ENCODE measurements at places on chromosomes 5 and 9.
A peak's percentile ranks its signal among the peaks of the same experiment; 100 is the strongest.

DNA sequence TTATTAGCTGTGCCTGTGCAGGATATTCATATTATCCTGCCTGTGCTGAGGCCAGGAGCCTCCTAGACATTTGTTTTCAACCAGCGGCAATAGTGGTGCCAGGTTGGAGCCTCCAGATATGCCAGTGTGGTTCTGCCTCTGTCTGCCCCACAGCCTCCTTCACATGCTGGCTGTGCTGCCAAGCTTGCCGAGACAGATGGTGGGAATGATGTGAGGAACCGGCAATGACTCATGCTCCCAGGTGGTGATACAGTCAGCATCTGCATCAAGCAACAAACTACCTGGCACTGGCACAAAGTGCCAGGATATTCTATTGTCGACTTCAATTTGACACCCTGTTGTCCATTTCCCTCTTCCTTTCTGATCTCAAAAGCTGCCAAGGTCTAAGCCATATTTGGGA lies 285.7 kb downstream of the CHSY3 start:
- no peak for DNase-seq

DNA sequence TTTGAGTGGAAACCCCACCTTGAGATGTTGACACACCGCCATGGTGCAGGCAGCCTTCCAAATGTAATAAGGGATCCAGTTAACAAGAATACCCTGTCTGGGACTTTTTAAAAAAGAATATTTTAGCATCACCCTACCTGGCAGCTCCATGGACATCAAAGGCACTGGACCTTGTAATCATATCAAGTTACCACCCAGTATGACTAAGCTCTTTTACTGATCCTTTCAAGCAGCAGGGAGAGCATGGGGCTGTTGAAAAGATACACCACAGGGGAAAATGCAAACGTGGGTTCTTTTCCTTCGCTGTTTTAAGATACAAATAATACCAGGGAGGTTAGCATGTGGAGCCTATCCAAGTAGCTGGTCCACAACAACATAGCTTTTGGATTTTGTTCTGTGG lies 211.2 kb downstream of the SAXO1 start:
- no peak for DNase-seq

DNA sequence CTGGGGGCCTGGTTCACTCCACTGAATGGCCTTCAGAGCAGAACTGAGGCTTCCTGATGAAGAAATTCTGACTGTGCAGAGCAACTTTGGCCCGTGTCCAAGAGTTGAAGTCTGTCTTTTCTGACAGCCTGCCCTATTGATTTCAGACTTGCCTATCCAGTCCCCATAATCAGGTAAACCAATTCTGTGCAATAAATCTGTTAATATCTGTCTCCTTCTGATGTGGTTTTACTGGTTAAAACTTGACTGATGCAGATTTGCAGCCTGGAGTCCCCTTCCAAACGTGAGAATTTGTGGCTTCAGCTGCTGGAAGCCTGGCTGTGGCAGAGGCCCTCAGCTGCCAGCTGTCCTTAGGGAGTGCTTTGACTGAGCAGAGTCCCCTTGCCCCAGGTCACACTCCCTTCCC lies 283.9 kb upstream of the ANKRD55 start:
- no peak for DNase-seq

DNA sequence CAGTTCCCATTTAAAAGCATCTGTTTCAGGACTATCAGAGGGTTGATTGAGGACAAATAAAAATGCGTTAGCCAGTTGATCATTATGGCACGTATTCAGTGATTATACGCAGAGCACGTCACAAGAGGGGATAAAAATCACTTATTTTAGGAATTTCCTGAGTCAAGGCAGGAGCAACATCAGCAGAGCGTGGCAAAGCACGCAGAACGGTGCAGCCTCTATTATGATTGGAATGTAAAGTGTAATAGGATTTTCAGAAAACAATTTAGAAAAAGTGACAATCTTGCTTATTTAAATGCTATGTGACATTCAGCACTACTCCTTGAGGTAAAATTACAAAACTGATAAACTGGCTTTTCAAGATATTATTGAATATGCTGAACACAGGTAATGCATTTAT lies 413.6 kb upstream of the DAP start:
- no peak for DNase-seq

DNA sequence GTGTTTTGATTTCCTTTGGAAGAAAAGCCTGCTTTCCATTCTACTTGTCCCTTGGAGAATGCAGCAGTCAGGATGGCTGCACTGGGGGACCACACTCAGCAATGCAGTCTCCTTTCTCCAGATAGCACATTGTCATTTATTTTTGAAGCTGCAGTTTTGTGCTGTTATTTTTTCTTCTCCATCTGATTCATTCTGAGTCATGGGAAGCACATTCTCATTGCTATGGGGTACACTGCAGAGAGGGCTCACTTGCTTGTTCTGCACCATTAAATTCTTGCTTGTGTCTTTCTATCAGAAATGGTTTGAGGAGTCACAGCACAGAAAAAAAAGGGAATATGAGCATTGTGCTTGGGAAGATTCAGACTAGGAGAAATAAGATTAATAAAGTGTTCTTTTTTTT lies 39.7 kb upstream of the POC5 start:
- DNase-seq, result no peak

DNA sequence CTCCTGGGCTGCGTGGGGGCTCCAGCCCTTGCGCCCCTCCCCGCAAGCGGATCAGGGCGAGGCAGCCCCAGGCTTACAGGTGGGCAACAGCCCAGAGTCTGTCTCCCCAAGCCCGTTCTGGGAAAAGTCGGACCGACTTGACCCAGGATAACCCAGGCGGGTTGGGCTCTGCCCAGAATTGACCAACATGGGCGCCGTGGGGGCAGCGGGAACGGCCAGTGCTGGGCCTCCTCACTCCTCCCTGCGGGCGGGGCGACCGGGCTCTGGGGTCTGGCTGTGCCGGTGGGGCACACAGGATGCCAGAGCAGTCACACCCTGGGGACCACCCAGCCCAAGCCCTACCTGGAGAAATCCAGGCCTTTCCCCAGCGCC lies 15.3 kb upstream of the SYNPO start:
- peak; percentile 56 for DNase-seq

DNA sequence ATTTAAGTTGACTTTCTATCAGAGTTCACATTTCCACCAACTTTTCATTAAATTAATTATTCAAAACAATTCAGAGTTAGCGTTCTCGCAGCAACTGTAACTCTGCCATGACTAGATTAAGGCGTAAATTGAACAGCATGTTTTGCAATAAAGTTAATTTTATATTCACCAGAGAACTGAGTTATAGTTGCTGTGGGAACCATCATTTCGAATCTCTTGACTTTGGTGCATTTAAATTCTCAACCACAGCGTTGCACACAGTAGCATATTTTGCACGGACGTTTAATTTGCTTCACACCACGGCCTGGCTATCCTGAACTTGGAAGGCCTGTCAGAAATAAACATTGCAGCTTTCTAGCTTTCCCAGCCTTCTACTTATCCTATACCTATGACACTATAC lies 144.3 kb upstream of the WWC1 start:
- no peak for DNase-seq

GRCh38 chr5:100787648-100788047 lies 115.4 kb downstream of the ST8SIA4 start:
- DNase-seq, result no peak

- DNase-seq, result no peak
These were observed 119.5 kb downstream of the GRIA1 start for GRCh38 chr5:153610009-153610408.

GRCh38 chr5:153959134-153959957 lies 79.4 kb downstream of the FAM114A2 start:
- no peak for DNase-seq

GRCh38 chr9:77402286-77402685 lies 225.0 kb downstream of the VPS13A start:
- no peak for DNase-seq

DNA sequence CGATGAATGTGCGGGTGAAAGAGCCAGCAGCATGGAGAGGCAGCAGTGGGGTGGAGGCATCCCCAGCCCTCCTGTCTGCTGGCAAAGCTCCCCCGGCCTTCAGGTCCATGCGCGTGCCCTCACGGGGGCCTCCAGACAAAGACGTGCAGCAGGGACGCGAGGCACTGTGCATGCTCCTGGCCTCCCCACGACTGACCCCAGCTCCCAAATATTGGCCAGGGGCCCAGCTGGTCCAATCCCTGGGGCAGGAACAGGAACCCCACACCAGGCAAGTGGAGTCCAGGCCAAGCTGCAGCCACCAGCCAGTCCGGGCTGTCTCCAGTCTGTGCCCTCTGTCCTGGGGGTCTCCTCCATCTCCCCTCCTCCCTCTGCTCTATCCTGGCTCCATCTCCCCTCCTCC lies 33.5 kb upstream of the LRRC14B start:
- DNase-seq, result no peak

DNA sequence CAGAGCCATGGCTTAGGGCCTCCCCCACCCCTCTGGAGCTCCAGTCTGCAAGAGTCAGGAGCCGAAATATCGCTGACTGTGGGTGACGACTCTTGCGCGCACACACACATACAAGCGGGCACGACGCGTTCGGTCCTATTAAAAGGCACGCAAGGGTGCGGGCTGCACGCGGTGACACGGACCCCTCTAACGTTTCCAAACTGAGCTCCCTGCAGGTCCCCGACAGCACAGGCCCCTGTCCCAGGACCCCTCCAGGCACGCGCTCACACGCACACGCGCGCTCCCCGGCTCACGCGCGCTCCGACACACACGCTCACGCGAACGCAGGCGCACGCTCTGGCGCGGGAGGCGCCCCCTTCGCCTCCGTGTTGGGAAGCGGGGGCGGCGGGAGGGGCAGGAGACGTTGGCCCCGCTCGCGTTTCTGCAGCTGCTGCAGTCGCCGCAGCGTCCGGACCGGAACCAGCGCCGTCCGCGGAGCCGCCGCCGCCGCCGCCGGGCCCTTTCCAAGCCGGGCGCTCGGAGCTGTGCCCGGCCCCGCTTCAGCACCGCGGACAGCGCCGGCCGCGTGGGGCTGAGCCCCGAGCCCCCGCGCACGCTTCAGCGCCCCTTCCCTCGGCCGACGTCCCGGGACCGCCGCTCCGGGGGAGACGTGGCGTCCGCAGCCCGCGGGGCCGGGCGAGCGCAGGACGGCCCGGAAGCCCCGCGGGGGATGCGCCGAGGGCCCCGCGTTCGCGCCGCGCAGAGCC lies at the start of gene GRIN1:
Gene GRIN1 (plus strand): TSS at position 433 of the 746 bp plus-strand sequence. CDS start 333 bp downstream, outside the sequence.
- no peak for DNase-seq

DNA sequence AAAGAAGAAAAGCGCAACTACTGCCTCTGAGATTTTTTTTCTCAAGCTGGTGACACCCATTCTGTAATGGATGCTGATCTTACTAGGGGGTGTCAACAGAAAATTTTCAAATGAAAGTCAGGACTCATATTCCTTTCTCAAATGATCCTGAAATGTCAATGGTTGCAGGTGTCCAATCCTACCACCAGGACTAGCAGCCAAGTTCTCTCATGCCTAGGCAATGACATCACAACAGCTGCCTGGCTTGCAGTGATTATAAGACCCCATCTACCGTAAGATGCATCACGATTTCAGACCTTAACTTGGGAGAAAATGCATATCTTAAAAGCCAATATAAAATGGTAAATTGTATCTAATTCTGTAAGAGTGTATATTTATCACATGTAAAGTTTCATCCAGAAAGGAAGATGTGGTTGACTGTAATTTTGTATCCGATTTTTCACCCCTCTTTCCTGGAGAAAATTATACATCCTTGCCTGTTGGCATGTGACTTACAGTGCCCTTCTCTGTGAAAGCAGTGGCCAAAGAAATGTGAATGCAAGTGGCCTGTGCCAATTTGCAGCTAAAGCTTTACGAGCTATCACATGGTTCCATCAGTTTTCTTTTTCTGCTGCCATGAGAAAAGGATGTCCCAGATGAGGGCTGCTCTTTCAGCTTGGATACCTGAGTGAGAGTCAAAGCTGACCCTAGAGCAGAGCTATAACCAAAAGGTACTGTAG lies 104.4 kb downstream of the DENND1A start:
- DNase-seq, result no peak

- peak; percentile 50 for DNase-seq
These were observed 5.0 kb downstream of the IL3 start for GRCh38 chr5:132065351-132065937.

- no peak for DNase-seq
These were observed 75.8 kb upstream of the TMEM171 start for GRCh38 chr5:73044546-73044945.

DNA sequence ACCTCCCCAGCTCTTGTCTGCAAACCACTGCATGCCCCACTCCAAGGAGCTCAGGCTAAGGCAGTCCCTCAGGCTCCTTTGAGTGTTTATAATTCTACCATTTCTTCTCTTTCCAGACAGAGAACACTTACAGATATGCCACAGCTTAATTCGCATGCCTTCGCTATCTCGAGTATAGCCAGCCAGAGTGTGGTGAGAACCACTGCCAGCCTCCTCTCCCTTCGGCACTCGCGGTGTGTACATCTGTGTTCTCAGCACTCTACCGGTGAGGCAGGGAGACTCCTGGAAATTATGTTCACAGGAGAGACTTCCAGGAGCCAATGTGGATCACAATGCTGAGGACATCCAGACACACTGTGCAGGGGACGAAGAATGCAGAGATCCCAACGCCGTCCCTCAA lies 143.7 kb upstream of the IRX1 start:
- DNase-seq, result no peak

- DNase-seq, result no peak
These were observed 983 bp downstream of the RCL1 start for GRCh38 chr9:4793459-4794395.

DNA sequence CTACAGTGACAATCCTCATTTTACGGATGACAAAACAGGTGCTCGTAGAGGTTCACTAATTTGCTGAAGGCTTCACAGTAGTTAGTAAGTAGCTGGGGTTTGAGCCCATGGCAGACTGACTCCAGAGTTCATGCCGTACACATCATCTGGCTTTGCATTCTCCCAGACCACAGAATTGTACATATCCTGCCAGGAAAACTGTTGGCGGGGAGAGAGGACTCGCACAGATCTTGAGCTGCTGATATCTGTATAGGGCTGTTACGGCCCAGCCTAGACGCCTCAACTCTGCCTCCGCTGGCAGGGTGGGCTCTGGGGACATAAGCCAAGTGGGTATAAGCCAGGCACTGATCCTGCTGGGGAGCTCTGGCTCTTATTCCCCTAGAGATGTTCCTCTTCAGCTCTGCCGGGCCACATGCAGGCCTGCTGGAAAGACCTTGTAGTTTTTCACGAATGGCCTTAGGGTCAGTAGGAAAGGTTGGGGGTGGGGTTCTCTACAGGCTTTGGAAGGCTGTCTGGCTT lies 16.3 kb downstream of the LARP1 start:
- DNase-seq, result peak; percentile 31

GRCh38 chr9:7979611-7980010 lies 180.0 kb upstream of the DMAC1 start:
- no peak for DNase-seq

DNA sequence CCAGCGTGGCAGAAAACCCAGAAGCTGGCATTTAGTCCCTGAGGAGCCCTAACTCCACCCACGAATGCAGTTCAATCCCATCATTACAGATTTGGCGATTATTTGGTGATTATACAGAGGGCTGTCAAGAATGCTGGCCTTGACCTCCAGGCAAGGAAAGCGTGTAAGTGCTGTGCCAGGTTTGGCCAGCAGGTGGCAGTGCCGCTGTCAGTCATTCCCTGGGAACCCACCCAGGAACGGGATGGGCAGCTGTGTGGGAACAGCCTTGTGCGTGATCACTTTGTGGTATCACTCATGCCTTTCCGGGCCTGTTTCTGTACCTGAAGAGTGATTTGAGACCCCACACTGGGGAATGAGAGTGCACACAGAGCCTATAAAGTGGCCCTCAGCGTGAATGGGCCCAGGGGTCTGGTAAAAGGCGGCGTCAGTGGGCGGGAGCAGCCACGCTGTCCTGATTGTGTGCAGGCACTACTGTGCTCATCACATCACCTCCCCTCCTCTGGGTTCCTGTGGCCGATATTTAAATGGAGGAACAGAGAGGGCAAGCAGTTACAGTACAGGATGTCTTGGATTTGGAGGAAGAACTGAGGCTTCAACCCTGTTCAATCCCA lies 215.6 kb downstream of the ROR2 start:
- DNase-seq, result peak; percentile 77

- DNase-seq, result no peak
These were observed 299.2 kb downstream of the SPOCK1 start for GRCh38 chr5:137199966-137200365.
